Stimulated activated naive CD4-positive, alpha-beta T cell (primary cell): ENCODE measurements at places on chromosomes 12 and 14.

DNA sequence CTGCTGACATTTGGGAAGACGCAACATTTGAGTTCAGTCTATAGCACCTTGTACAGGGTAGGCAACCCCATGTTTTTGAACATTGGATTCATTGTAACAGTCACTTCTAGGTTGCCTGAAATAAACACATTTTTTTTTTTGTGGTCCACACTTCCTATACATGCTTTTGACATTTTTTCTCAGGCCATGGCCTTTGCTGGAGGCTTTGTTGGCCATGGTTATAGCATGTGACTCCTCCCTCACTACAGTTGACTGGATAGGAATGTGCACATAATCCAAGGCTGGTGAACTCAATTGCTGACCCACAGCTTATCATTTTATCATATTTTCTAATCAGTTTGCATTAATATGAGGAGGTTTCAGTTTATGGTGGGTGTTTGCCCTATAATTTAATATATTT is 60.6 kb downstream of the TMEM117 start:
- no peak for DNase-seq

- no peak for DNase-seq
Measured at GRCh38 chr14:55762595-55763232, 182.7 kb downstream of the KTN1 start.

GRCh38 chr14:23093991-23094665 is 808 bp downstream of the ACIN1 start:
- DNase-seq: no peak

GRCh38 chr12:57623385-57623784 is 9.6 kb downstream of the B4GALNT1 start:
- no peak for DNase-seq
